ENCODE measurements at places on chromosomes 2 and 18.

GRCh38 chr2:215760557-215760956, 252.8 kb downstream of the MREG start:
- DNase-seq: no peak
- no peak overlapping the region for H3K27ac ChIP-seq
- no peaks in the 10 kb centered on the region for H3K36me3 ChIP-seq
- H3K4me1 ChIP-seq: no peaks in the 10 kb centered on the region
- H3K4me3 ChIP-seq: no peak overlapping the region

DNA sequence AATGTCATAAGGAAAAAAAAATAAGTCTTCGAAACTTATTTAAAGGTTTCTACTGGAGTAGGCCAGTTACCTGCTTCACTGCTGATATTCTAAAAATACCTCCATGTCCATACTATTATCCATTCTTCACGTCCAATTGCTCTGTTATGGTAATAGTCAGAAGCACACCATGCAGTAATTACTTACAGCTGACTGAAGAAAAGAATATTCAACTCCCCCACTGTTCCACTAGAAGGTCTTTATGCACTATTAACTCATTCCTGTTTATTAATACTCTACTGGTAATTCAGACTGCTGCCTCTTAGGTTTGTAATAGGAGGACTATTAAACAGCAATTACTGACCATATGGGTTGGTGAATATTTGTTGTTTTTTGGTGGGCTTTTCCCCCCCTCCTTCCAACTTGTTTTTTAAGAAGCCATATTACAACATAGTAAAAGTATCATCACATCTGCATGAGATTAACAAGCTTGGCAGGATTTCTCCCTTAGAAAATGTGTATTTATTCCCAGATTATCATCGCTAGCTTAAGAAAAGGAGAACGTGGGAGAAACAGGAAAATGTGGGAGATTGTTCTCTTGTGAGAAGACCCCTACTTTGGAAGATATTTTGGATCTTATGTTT, 806.4 kb upstream of the FANCL start:
- no peak for DNase-seq
- no peaks in the 10 kb centered on the region for H3K27me3 ChIP-seq
- H3K36me3 ChIP-seq: no peaks in the 10 kb centered on the region
- H3K4me3 ChIP-seq: no peak overlapping the region
- H3K27ac ChIP-seq: no peak overlapping the region

DNA sequence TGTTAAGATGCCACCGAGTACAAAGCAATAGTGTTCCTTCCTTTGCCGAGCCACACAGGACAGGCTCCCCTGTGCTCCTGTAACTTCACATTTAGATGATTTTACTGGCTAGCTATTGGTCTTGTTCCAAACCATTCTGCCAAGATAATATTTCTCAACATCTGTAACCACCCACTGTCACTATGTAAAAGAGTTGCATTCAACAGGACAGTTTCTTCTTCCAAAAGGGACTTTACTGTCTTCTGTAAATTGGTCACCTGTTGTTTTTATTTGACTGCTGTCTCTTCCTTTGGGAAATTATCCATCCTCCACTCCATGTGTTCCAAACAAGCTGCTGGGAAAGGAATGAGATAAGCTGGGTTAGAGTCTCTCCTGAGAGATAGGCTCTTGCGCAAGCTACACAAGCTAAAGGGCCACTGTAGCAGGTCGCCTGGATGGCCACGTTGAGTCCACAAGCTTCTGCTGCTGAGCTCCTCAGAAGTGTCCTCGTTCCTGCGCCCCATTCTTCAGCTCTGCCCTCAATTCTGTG, 14.4 kb upstream of the BZW1 start:
- H3K27me3 ChIP-seq: no peaks in the 10 kb centered on the region
- no peaks in the 10 kb centered on the region for H3K36me3 ChIP-seq
- H3K27ac ChIP-seq: no peak overlapping the region
- no peak for DNase-seq
- H3K4me1 ChIP-seq: peaks cover 9% of the 10 kb centered on the region
- no peak overlapping the region for H3K4me3 ChIP-seq

- DNase-seq: no peak
- no peaks in the 10 kb centered on the region for H3K27me3 ChIP-seq
- no peak overlapping the region for H3K4me3 ChIP-seq
- H3K4me1 ChIP-seq: peaks cover 5% of the 10 kb centered on the region
- no peaks in the 10 kb centered on the region for H3K36me3 ChIP-seq
Observed at GRCh38 chr2:69300650-69301049, 86.4 kb downstream of the GFPT1 start.

DNA sequence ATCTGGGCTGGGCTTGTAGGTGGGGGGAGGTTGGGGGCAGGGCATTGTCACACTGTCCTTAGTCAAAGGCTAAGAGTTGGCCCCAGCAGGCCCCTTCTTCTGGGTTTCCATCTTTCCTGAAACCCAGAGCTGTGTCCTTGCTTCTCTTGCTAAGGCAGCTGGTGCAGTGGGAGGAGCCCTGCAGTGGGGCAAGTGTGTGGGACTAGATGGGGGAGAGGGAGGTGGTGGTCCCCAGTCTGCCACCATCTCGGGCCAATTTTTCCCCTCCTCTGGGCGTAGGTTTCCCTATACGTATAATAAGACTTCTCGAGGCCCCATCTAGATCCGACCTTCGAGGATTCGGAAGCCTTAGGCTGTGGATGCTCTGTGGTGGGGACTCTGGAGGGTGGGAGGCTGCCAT, 3.5 kb downstream of the KCNF1 start:
- H3K4me3 ChIP-seq: no peak overlapping the region
- H3K4me1 ChIP-seq: peaks cover 7% of the 10 kb centered on the region
- no peak overlapping the region for H3K27ac ChIP-seq
- no peak for DNase-seq
- H3K36me3 ChIP-seq: no peaks in the 10 kb centered on the region

- no peak overlapping the region for H3K4me3 ChIP-seq
- no peak for DNase-seq
- no peaks in the 10 kb centered on the region for H3K36me3 ChIP-seq
- H3K4me1 ChIP-seq: no peaks in the 10 kb centered on the region
- no peaks in the 10 kb centered on the region for H3K27me3 ChIP-seq
- H3K27ac ChIP-seq: no peak overlapping the region
Observed at GRCh38 chr2:86519349-86519748, 43.9 kb downstream of the CHMP3 start.

DNA sequence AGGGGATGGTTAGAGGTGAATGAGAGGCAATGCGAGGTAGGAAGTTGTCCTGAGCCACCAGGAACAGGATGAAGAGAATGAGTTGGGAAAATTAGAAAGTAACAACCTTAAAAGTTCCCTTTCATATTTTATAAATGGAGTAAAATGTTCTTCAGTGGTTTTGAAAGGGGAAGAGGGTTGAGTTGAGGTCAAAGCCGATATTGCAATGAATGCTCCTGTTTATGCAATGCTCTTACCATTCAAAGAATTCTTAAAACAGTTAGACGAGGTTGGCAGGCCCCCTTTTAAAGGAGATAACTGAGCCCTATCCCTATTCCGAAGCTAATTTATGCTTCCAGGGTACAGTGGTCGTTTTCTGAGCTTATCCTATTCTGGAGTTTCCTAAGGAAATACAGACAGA, 2110.3 kb upstream of the CELF4 start:
- H3K27ac ChIP-seq: no peak overlapping the region
- H3K27me3 ChIP-seq: no peaks in the 10 kb centered on the region
- no peaks in the 10 kb centered on the region for H3K36me3 ChIP-seq
- no peak overlapping the region for H3K4me3 ChIP-seq
- no peaks in the 10 kb centered on the region for H3K4me1 ChIP-seq

GRCh38 chr2:67240507-67240906, 156.6 kb upstream of the ETAA1 start:
- no peaks in the 10 kb centered on the region for H3K36me3 ChIP-seq
- H3K27ac ChIP-seq: no peak overlapping the region
- H3K4me3 ChIP-seq: no peak overlapping the region
- no peaks in the 10 kb centered on the region for H3K4me1 ChIP-seq

DNA sequence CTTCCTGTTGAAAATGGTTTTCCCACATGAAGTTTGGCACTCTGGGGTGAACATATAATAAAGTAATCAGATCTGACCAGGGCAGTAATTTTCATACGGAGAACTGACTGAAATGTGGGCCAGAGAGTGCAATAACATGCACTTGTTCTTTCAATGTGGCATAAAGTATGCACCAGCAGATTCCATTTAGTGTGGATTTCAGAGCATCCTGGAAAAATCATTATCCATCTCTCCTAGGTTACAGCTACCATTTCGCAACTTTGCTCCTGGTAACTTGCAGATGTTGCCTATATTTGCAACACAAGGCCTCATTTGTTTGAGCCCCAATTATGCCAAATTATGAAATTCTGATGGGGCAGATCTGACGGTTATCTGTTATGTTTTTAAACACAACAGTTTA, 55.4 kb downstream of the COLEC12 start:
- no peak for DNase-seq
- no peak overlapping the region for H3K27ac ChIP-seq
- H3K4me3 ChIP-seq: no peak overlapping the region
- H3K36me3 ChIP-seq: no peaks in the 10 kb centered on the region
- no peaks in the 10 kb centered on the region for H3K27me3 ChIP-seq

DNA sequence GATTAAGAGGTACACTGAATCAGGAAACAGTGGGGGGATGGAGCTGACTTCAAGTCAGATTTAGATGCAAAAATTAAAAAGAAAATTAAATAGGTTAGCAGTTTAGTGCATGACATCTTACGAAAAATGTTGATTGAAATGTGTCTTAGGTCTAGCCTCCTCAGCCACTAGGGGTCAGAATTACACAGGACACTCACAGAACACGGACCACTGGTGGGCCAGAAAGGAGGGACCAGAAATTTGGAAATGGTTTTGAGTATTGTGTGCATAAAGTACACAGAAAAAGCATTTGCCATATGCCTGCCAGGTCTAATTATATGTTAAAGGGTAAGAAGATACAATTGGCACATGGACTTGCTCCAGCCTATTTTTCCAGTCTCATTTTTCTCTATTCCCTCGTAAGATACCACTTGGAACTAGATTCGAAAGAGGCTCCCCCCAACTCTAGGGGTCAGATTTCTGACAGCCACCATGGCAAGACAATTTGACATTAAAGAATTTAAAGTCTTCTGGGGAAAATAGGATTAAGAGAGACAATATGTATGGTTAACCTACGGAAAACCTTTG, 550.2 kb upstream of the SETBP1 start:
- H3K4me3 ChIP-seq: no peak overlapping the region
- H3K27ac ChIP-seq: no peak overlapping the region
- no peaks in the 10 kb centered on the region for H3K27me3 ChIP-seq
- H3K4me1 ChIP-seq: no peaks in the 10 kb centered on the region

DNA sequence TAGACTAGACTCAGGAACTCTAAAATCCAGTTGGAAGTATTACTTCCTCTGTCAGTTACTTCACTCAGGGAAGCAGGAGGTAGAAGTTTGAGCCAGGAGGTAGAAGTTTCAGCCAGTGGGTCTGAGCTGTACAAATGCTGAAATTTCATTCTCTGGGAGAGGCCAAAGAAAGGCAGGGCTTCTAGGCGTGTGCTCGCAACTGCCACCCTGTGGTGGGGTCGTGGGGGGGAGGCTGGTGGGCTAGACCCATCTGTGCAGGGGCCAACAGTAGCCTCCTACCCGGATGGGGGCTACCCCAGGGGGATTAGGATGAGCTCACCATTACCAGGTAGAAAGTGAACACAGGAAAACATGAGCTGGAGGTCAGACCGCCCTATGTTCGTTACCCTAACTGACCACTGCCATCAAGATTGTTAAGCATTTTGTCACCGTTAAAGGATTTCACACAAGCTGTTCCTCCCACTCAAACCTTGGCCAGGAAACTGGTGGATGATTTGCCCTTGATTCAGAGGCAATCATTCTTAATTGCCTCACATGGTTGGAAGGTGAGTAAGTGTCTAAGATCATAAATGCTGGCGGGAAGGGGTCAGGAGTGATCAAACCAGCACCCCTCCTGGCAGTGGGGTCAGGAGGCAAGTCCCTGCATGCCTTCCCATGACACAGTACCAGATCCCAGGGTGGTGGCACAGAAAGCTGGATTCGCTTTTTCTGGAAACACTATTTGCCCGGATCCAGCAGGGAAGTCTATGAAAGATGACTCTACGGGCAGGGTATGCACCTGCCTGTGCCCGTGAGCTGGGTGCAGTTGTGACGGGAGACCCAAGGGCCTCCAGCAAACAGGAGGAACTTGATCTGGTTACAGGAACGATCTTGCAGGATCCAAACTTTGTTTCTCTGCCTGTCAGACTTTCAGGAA, 5.2 kb upstream of the FHL2 start:
- H3K4me3 ChIP-seq: no peak overlapping the region
- DNase-seq: no peak
- peaks cover 2% of the 10 kb centered on the region for H3K4me1 ChIP-seq

DNA sequence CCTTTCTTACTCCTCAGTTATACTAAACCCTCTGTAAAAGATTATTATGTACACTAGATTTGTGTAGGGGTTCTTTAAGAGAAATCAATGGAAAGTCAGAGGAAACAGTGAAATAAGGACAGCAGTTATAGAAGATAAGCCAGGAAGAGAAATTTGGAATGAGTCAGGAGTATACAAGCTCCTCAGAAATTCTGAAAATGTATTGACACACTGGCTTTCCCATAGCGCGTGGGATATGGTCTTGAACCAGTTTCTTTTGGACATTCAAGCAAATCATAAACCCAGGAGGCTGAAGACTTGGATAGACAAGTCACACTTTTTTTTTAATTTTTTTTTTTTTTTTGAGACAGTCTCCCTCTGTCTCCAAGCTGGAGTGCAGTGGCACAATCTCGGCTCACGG, 316.1 kb upstream of the MMADHC start:
- no peak for DNase-seq
- no peaks in the 10 kb centered on the region for H3K4me1 ChIP-seq
- no peaks in the 10 kb centered on the region for H3K27me3 ChIP-seq

- H3K4me1 ChIP-seq: peaks cover 15% of the 10 kb centered on the region
- peaks cover 39% of the 10 kb centered on the region for H3K27me3 ChIP-seq
- no peaks in the 10 kb centered on the region for H3K36me3 ChIP-seq
- no peak overlapping the region for H3K27ac ChIP-seq
Observed at GRCh38 chr2:172109988-172110811, 7.5 kb upstream of the DLX2 start.

- H3K4me3 ChIP-seq: no peak overlapping the region
- no peaks in the 10 kb centered on the region for H3K27me3 ChIP-seq
- no peaks in the 10 kb centered on the region for H3K36me3 ChIP-seq
- H3K4me1 ChIP-seq: peaks cover 17% of the 10 kb centered on the region
- H3K27ac ChIP-seq: no peak overlapping the region
- DNase-seq: no peak
Observed at GRCh38 chr2:230866756-230867523, 2.2 kb downstream of the ITM2C start.

DNA sequence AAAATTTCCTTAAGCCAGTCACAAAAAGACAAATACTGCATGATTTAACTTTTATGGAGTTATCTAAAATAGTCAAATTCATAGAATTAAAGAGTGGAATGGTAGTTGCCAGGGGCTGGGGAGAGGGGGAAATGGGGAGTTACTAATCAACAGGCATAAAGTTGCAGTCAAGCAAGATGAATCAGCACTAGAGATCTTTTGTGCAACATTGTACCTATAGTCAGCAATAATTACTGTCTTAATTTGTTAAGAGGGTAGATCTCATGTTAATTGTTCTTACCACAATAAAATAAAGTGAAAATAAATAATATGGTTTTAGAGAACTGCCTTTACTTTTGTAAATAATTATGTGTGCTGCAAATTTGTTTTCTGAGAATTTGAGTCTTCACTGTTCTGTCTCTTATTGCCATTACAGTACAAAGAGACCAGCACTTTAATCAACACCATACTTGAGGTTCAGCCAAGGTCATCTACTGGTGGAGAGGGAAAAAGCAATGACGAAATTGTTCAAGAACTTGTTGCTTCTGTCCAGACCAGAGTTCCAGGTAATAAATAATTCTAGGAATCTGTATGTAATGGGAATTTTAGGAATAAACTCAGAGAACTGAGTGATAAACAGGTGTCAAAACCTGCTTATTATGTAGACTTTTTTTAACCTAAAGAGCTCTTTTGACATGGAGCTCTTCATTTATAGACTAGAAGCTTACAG, 75.5 kb downstream of the TRABD2A start:
- DNase-seq: no peak
- H3K4me1 ChIP-seq: peaks cover 11% of the 10 kb centered on the region
- H3K36me3 ChIP-seq: no peaks in the 10 kb centered on the region
- H3K4me3 ChIP-seq: no peak overlapping the region
- H3K27ac ChIP-seq: no peak overlapping the region
- H3K27me3 ChIP-seq: no peaks in the 10 kb centered on the region

All from upper lobe of left lung (tissue), 6 donors.